ENCODE measurements at places on chromosomes 4 and X.

- DNase-seq: no peak
Measured at GRCh38 chr4:126344472-126344871, 1029.7 kb downstream of the FAT4 start.

DNA sequence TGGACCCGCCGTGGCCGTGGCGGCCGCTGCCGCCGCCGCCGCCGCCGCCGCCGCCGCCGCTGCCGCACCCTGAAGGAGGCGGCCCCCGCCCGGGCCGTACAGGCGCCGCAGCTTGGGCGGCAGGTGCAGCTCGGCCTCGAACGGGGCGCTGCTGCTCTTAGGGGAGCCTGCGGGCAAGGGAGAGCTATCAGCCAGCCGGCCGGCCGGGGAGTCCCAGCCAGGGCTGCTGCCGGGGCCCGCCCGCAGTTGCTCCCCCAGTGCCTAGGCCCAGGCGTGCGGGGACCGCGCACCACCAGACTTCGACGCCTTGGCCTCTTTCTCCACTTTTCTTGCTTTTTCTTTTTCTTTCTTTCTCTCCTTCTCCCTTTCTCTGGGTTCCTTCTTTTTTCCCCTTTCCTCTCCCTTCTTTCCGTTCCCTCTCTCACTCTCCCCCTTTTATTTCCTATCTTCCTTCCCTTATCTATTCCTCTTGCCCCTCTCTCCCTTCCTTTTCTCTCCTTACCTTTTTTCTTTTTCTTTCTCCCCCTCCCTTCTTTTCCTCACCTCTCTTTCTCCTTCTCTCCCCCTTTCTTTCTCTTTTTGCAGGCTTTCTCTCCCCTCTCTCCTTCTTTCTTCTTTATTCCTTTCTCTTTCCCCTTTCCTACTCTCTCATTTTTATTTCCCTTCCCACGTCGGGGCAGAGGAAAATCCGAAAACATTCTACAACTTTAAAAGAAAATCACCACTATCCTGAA is 2.0 kb downstream of the ARX start:
- no peak for DNase-seq

DNA sequence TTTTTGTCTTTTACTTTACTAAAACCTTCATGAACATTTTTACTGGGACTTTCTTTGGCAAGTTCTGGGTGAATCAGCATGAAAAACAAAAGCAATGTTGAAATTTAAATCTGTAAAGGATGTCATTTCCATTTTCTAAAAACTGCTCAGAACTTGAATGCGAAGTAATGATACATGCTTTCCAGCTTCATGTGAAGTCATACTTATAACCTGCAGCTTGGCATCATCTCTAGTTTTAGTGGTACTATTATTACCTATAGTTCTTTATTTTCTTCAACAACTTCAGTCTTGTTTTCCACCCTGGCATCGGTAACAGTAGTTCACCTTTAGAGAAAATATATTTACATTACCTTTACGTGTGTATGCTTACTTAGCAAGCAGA is 421.4 kb upstream of the DIPK2B start:
- no peak for DNase-seq

- peak; percentile 68 for DNase-seq
Measured at GRCh38 chr4:52983563-52984303, 121.6 kb downstream of the RASL11B start.

GRCh38 chr4:138728566-138728965 is 287.0 kb upstream of the NOCT start:
- no peak for DNase-seq

GRCh38 chrX:57899906-57900305 is 10.4 kb downstream of the ZXDA start:
- DNase-seq: no peak

GRCh38 chrX:11397680-11398079 is 104.5 kb downstream of the AMELX start:
- no peak for DNase-seq

DNA sequence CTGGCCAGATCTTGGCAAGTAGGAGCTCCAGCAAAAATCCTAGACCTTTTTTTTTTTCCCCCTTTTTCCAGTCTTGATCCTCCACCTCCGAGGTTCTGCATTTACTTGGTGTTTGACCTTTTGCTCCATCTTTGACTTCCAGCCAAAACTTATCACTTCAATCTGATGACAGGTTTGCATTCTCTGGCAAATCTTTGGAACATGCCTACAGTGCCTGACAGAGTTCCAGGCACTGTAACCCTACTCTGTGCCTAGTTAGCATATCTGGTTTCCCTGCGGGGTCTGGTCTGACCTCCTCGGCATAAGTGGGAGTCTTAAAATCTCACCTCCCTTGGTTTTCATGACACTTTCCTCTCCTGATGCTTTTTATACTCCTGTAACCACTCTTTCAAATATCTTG is 39.4 kb upstream of the NR3C2 start:
- no peak for DNase-seq

DNA sequence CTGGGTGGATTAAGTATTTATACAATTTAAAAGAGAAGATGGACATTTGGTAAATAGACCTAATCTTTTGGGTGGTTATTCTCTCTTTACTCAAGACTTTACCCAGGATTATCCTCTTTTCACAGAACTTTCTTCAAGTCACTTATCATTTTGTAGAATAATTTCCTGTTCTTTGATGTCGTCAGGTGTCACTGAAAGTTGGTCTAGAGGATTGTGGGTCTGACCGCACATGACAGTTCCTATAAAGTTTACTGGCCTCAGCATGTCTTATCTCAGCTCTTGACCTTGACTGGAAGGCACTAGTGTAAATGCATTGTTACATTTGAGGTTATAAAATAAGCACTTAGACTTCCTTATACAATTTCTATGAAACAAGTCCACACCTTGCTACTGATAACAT is 139.9 kb upstream of the SLC4A4 start:
- no peak for DNase-seq

GRCh38 chr4:4529392-4529791 is 12.5 kb downstream of the STX18 start:
- no peak for DNase-seq

DNA sequence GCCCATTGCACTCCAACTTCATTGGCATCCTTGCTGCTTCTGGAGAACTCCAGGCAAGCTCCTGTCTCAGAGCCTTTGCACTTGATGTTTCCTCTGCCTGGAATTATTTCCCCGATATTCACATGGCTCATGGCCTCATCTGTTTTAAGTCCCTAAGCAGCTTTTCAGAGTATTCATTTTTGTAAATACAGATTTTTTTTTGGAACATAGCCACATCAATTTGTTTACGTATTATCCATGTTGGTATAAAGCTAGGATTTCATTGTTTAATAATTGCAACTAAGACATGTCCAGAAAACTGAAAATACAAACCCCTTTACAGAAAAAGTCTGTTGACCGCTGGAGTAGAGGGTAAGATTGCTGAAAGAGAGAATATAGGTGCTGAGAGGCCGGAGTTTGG is 142.0 kb downstream of the CAMK2D start:
- no peak for DNase-seq

DNA sequence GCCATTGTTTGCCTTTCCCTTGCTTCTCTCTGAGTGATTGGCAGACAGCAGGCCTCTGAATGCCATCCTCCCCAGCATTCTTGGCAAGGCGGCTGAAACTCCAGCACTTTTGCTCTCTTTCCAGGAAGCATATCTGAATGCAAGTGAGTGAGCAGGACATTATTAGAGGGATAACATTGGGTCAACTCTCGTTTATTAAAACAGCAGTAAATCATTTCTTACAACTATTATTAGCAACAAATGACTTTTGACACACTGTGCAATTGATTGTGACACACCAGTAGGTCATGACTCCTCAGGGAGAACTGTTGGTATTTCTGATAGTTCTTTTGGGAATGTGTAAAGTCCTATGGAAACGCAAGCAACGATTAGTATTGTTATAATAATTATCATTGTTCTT is 103.8 kb downstream of the EFNB1 start:
- DNase-seq: no peak

DNA sequence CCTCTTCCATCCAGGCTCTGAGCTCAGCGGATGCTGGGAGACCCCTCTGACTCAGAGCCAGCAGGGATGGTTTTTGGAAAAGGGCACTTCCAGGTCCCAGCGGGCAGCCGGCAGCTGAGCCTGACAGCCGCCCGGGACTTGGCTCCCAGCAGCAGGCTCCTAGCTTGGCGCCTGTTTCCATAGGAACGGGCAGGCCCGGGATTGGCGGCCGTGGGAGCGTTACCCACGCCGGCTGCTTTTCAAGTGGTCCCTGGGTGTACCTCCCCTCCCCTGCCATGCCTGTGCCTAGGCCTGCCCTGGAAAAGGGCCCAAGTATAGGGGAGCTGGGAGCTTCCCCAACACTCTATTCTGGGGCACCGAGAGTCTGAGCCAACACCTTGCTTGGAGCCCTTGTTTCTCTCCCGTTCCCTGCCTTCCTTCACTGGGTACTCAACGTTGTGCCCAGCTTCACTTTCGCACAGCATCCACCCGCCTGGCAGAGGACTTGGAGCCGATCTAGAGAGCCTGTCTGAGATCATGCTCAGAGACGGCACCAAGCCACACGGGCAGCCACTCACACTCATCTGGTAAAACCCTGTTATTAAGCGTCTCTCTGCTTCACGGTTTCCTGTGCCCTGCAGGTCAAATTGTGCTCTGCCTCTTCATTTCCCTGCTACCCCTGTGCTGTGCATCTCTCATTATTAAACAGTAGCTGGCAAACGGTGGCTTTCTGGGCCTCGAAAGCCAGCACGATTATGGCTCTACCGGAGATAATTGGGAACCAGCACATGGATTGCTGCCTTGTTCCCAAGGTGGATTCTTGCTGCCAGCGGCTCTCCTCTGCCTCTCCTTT is 521.5 kb downstream of the BCOR start:
- no peak for DNase-seq

Measured in IMR-90 (cell line).